ENCODE measurements at places on chromosomes 3 and 15. TPM values are rescaled to one million over a fixed set of nuclear protein-coding genes. Genes with fewer than 3 reads are reported as not detected.

The CCR3 gene
- total RNA-seq: 1.5 TPM

The PCSK6 gene
- 12.9 TPM for total RNA-seq

The RTP1 gene
- not detected for total RNA-seq

The CFAP92 gene
- 1.4 TPM for total RNA-seq

The MAN2A2 gene
- total RNA-seq: 71.0 TPM

The TIPARP gene
- 150 TPM for total RNA-seq

The CHRM5 gene
- not detected for total RNA-seq

The TMEM43 gene
- total RNA-seq: 237 TPM

The CPLX3 gene
- not detected for total RNA-seq

The PDZRN3 gene
- 17.3 TPM for total RNA-seq

The CILP gene
- total RNA-seq: 15.2 TPM

DNA sequence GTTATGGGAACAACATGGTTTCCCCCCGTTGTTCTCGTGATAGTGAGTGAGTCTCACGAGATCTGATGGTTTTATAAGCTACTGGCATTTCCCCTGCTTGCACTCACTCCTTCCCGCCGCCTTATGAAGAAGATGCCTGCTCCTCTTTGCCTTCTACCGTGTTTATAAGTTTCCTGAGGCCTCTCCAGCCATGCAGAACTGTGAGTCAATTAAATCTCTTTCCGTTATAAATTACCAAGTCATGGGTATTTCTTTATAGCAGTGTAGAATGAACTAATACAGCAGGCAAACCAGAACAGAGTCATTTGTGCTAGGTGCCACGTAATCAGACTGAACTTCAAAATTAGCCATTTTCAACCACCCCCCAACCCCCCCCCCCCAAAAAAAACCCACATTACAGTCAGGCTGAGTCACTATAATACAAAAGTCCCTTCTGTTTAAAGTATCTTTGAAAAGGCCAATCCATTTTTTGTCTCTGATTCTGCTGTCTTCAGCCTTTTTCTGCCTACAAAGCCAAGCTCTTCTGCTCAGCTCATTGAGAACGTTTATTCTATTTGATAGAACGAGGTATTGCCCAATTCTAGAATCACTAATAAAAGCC, 4.1 kb downstream of the OR4F6 start:
- DNase-seq: no peak

- DNase-seq: no peak
These were observed 1.9 kb downstream of the ATP1B3 start for GRCh38 chr3:141878326-141878725.

DNA sequence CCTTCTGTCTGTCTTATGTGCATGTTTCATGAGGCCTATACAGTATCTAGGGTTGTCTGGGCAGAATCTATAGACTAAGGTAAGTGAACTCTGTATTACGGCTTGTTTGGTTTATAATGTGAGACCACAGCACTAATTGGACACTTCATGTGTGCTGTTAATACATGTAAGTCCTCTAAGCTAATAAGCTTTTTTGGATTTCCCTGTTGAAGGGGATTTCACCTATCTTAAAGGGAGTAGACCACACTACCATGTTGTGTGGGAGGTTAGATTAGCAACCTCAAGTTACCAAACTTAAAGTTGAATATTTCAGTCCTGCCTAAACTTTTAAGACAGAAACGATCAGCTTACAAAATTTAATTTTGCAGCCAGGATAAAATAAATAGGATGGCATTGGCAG, 189.8 kb upstream of the GOLIM4 start:
- no peak for DNase-seq

GRCh38 chr3:57152151-57153143, 12.7 kb downstream of the IL17RD start:
- DNase-seq: no peak

GRCh38 chr3:140529096-140529495, 148.8 kb upstream of the TRIM42 start:
- no peak for DNase-seq

GRCh38 chr3:25372167-25372566, 55.9 kb upstream of the RARB start:
- no peak for DNase-seq

GRCh38 chr3:85589145-85589544, 630.4 kb downstream of the CADM2 start:
- DNase-seq: no peak

GRCh38 chr3:67580430-67581000, 73.9 kb downstream of the SUCLG2 start:
- DNase-seq: no peak

DNA sequence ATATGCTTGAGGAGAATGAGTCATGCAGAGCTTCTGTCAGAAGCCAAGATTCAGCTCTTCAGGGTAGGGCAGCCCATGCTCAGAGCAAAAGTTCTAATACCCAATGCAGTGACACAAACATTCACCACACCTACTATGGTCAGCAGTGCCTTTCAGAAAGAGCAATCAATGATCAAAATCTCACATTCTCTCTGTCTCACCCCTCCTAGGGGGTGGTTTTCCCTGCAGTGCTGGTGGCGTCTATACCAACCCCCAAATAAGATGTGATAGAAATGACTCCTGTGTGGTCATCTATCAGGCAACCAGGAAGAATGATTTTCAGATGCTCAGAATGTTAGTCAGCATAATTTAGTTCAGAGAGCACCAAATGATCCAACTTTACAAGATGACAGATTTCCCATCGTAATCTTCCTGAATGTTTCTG, 385.3 kb downstream of the NTRK3 start:
- DNase-seq: no peak

DNA sequence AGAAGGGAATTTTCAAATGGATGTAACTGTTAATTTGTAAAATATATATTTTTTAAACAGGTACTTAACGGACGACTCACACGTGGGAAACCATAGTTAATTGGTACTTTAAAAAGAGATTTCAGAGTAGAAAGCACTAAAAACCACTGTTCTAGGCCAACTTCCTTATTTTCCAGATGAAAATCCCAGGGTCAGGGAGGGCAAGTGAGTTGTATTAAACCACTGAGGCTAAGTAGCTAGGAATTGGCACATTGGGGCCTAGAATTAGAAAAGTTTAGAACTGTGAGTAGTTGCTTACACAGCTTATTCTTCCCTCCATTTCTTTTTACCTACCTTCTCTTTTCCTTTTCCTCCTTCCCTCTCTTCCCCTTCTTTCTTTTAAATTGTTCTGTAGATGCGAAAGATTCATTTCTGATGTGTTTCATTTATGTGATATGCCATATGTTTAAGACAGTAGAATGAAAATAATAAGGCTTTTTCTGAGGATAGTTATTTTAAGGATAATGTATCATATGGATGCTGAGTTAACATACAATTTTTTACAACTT, 4.1 kb upstream of the UTS2B start:
- no peak for DNase-seq

DNA sequence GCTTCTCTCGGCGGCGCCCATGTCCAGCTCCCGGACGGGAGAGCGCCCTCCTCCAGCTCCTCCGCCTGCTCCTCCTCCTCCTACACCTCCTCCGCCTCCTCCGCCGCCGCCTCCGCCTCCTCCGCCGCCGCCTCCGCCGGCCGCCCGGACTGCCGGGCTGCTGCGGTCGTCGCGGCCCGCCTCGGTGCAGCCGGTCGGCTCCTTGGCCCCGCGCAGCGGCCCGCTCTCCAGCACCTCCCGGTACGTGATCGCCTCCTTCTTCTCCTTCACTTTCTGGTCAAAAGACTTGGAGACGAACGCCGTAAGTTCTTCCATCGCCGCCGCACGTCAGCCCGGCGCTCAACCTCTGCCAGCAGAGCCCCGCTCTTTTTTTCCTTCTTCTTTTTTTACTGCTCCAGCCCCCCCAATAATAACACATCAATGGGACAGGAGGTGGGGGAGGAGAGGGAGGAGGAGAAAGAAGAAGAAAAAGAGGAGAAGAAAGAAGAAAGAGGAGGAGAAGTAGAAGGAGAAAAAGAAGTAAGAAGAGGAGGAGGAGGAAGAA, 438 bp downstream of the SHOX2 start:
- no peak for DNase-seq

- no peak for DNase-seq
These were observed 1.6 kb downstream of the FAM174B start for GRCh38 chr15:92653836-92654539.

DNA sequence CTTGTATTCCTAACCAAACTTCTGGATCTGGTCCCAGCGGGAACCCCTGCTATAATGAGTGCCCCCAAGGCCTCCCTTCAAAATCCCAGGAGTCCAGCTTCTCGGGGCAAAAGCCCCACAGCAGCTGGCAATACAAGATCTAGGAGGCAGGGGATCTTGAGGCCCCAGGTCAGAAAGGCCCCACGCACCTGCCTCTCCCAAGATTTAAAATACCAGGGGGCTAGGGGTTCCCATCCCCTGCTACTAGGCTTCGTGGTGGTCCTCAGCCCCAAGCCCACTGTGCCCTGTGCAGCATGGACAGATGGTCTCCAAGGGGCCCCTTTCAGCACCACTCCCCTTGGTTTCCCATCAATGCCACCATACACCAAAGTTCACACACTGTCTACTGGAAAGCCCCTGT, 15.8 kb upstream of the CYP11A1 start:
- no peak for DNase-seq

DNA sequence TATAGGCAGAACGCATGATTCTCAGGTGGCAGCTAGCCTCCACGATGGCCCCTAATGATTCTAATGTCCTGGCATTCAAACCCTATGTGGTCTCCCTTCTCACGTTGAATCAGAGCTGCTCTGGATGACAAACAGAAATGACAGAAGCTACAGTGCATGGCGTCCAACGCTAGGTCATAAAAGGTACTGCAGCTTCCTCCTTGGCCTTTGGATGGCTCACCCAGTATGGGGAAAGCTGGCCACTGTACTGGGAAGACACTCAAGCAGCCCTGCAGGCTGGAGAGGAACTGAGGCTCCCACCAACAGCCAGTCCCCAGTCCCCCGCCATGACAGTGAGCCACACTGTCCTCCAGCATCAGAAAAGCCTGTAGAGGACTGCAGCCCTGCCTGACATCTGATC, 286.3 kb downstream of the FAM43A start:
- no peak for DNase-seq

- DNase-seq: no peak
These were observed 87.6 kb upstream of the KBTBD8 start for GRCh38 chr3:66910266-66911055.

GRCh38 chr15:61841466-61841865, 218.8 kb downstream of the VPS13C start:
- no peak for DNase-seq

DNA sequence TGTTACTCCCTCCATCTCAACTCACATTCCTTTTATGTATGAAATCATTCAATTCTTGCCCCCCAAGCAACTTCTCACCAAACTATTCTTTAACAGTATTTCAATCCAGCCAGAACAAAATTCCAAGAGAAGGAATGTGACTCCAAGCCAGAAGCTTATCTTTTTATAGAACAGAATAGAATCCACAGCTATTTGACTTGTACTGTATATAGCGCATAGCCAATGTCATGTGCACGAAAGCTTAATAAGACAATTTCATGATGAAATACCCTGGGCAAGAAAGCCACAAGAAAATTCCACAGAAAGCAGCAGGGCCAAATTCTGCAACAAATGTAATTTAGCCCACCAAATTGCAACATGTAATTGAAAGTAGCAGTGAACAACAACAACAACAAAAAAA, 127.6 kb upstream of the UBE2E2 start:
- no peak for DNase-seq

GRCh38 chr3:62632510-62633294, 242.5 kb downstream of the CADPS start:
- DNase-seq: no peak

GRCh38 chr3:167823738-167824137, 88.2 kb downstream of the SERPINI1 start:
- DNase-seq: no peak

DNA sequence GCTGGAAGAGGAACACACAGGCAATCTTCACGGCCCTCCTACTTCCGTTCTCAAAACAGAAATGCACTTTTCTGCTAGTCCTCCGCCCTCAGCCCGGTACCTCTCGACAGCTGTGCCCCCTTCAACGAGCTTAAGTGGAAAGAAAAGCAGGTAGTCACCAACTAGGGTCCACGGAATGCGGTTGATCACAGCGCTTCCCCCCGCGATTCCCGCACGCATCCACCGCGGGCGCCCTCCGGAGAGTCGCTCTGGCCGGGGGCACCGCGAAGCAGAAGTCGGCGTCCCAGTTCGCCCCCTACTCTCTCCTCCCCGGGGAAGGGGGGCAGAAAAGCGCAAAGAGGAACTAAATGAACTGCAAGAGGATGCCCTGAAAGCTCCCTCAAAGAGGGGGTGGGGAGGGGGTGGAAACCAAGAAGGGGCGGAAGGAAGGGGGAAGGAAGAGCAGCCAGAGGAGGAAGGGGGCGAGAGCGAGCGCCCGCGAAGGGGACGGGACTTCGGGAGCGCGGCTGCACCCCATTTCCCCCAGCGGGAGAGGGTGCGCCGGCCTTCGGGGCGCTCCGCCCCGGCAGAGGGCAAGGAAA, 738 bp downstream of the ACAP2 start:
- DNase-seq: no peak

- no peak for DNase-seq
These were observed 73.3 kb upstream of the UBE2E2 start for GRCh38 chr3:23129817-23130216.

DNA sequence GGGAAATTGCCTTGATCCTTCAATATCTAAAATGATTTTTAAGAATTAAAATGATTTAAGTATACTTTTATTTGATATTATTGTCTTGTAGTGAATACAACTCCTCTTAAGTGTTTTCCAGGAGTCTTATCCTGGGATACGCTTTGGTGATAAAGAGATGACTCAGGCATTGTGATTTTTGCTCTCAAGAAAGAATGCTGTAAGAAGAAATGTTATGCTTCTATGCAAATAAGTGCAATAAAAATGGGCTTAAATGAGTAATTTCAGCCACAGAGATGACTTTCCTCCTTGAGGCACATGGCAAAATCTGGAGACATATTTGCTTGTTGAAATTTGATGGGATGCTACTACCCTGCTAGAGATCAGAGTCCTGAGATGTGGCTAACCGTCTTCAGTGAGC, 358.6 kb upstream of the BCHE start:
- DNase-seq: no peak

All from suprapubic skin (tissue), 4 donors.